ENCODE measurements at places on chromosomes 1 and 21. TPM values are rescaled to one million over a fixed set of nuclear protein-coding genes. Genes with fewer than 3 reads are reported as not detected.

IFT25 gene
- 30.2 TPM for total RNA-seq

PCP4 gene
- total RNA-seq = not detected

RNF186 gene
- not detected for total RNA-seq

ZNF644 gene
- 92.4 TPM for total RNA-seq

MAN1C1 gene
- 5.2 TPM for total RNA-seq

ZBTB8A gene
- 5.6 TPM for total RNA-seq

MCOLN3 gene
- total RNA-seq = 0.97 TPM

CNKSR1 gene
- total RNA-seq = not detected

OSCP1 gene
- total RNA-seq = 6.0 TPM

Measured in fibroblast of villous mesenchyme (primary cell).